ENCODE measurements at places on chromosomes 2 and 18.

DNA sequence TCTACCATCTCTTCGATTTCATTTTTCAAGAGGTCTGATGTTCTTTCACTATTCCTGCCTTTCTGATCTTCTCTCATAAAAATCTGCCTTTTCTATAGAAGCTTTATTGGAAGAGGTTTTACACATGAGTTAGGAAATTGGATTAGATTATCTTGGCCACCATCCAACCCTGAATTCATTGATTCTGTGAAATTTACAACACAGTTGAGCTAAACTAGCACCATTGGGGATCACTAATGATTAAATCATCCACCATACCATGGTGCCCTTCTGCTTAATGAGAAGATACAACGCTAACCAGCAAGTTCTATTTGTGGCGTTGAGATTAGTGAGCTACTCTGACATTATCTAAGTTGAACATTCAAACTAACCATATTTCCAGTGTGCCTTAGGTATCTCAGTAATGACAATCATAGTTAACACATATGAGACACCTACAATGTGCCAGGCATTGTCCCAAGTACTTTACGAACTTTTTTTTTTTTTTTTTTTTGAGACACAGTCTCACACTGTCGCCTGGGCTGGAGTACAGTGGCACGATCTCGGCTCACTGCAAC, 17.3 kb upstream of the LBH start:
- DNase-seq: no peak

- DNase-seq: no peak
Measured at GRCh38 chr2:175786471-175787124, 215.5 kb downstream of the LNPK start.

DNA sequence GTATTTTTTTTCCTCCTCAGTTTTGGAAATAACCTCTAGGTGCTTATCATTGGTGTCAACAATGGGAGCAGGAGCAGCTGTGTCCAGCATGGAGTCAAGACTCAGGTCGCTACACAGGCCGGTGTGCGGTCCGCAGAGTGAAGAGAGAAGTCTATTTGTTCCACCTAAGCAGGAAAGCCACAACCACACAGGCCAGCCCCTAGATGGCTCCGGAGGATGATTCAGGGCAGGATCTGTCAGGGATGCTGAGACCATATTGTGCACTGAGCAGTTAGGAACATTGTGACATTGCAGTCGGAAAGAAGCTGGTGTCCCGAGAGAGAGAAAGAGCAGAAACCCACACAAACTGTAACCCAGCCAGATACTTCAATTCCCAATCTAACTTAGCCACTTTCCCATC, 136.9 kb downstream of the GAREM1 start:
- DNase-seq: no peak

- DNase-seq: no peak
Measured at GRCh38 chr2:201249889-201250288, 10.4 kb upstream of the CASP8 start.

DNA sequence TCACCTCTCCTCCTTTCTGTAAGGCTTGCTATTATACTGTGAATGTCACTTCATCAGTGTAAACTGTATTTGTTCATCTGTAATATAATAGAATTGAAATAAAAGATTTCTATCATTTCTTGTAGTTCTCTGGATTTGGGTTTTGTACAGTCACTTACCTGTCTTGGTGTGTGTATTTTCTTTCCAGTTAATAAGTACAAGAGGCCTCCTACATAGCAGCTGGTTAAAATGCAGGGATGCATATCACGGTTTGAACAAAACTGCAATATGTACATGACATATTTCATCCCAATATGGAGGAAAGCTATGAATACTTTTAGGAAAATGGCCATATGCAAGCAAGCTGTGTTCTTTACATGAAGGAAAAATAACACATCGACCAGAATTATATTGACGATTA, 5.4 kb upstream of the STAT1 start:
- no peak for DNase-seq

DNA sequence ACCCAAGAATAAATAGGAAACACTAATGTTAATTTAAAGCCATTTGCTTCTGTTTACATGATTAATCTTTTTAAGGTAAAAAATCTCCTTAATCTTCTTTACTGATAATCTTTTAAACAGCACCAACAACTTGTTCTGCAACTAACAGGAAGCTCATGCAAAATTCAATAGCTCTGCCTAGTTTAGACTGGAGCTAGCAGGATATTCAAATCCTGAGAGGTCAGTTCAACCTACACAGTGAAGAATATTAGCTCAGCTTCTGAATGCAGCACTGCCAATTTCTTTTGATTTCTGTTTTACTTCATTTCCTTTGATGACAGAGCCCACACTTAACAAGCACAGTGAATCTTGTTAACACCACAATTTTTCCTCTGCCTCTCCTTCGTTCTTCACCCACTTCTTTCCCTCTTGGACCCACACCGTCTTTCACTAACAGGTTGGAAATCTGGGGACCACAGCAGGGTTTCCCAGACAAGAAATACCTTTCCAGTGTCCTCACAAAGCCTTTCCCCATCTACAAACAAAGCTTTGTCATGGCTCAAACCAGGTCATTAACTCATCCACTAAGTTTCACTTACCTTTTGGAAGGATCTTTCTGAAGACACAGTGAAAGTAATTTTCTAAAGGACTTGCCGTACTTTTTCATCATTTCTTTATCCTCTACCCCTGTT, 109.8 kb downstream of the STK39 start:
- DNase-seq: no peak

DNA sequence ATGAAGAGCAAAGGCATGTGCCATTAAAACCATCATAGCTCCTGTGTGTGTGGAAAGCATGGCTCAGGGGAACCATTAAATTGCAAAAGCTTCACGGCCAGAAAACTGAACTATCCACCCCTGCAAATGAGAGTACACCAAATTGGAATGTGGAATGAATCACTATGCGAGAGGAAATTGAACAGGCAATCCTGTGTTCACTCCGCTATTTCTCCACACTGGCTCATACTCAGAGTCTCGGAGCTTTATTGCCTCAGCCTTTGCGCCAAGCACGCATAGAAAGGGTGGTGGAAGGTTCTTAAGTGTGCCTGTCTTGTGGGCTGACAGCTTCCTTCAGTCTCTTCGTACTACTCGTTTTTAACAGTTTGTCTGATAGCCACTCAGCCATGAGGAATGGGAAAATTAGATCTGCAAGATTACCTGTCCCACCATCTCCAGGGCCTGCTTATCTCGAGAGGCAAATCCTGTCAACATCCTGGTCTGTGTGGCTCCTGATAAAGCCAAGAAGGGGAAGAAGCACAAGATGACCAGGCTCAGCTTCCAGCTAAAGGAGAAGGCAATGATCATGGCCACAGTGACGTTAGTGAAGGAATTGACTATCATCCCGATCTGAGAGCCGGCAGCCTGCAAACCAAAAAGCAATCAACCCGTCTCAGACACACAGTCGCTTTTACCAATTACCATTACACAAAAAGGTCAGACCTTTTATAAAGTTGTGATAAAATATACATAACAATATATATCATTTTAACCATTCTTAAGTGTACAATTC, 34.9 kb downstream of the G6PC2 start:
- no peak for DNase-seq

GRCh38 chr2:101200676-101201075, 49.5 kb upstream of the TBC1D8 start:
- DNase-seq: no peak

- no peak for DNase-seq
Measured at GRCh38 chr2:154400563-154401290, 297.8 kb upstream of the KCNJ3 start.

DNA sequence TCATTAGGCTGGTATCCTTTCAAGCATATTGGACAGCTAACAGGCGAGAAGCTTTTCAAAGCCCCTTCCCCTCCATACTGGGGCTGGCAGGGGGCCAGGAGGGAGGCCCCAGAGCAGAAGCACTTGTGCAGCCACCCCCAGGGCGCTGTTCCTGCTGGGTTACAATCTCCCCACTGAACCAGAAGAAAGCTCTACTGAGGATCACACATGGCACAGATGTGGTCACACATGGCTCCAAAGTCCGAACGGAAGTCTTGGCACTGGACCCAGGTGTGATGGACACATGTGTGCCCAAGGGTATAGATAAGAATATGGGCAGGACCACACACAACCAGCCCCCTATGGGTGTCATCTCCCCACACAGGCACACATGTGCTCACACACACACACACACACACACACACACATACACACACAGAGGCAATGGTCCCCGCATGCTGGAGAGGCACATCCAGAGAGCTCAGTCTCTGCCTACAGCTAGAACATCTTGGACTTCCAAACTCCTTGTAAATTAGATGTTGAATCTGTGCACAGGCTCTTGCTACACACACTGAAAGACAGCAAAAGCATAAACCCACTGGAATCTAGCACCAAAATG, 56.4 kb downstream of the TTC32 start:
- no peak for DNase-seq

DNA sequence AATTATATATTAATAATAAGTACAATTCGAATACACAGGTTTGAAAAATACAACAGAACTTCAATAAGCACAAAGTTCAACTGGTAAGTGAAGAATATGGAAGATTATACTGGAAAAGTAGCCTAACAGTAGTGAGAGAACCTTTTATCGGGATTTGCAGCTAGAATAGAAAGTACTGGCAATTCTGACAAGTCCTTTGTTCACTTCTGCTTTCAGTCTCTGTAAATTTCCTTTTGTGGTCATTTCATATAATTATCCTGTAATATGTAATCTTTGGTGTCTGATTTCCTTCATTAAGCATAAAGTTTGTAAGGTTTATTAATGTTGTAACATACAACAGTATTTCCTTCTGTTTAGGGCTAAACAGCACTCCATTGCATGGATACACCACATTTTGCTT, 67.2 kb downstream of the CUL3 start:
- DNase-seq: no peak

GRCh38 chr2:191947235-191947634, 100.3 kb upstream of the CAVIN2 start:
- DNase-seq: no peak

DNA sequence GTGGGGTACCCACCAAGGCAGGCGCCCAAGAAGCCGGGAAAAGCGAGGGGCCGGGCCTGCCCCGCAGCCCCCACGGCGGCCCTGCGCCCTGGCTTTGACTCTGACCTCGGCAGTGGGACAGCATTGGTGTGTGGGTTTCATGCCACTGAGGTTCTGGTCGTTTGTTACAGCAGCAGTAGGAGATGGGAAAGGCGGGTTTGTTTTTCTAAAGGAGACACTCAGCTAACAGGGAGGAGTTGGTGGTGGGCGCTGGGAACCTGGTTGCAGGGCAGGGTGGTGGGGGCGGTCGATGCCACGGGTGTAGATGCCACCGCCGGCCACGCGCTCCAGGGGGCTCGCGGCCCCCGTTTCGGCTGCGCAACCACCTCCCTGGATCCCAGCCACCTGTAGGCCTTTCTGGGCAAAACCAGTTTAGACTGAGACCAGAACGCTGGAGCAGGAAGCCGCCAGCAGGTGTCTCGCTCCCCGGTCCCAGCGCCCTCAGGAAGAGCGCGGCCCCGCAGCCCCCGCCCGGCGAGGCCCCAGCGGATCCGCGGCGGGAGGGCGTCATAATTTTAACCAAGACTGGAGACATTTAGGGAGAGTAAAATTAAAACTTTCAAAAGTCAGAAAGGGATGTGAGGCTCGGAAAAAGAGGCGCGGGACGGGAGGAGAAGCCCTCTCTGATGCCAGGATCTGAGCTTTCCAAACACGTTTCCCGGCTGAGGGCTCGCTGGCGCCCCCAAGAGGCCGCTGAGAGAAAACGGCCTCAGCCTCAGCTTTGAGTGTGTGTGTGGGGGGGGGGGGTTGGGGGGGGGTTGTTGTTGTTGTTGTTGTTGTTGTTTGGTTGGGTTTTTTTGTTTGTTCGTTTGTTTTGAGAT, 17.4 kb downstream of the CIDEA start:
- DNase-seq: no peak

DNA sequence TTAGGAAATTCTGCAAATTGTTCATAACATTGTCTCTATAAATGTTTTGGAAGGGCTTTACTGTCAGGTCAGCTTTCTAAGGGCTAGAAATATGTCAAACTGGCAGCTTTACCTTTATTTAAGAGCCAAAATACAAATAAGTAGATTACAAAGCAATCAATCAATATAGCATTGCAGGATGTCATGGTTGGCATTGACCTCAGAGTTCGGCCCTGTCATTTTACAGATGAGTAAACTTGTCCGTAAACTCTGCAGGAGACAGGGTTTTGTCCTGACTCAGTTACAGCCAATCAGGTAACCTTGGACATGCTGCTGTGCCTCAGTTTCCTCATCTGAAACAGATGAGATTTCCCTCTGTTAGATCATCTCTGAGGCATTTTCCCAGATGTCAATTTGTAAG, 25.9 kb upstream of the ZEB2 start:
- DNase-seq: no peak

DNA sequence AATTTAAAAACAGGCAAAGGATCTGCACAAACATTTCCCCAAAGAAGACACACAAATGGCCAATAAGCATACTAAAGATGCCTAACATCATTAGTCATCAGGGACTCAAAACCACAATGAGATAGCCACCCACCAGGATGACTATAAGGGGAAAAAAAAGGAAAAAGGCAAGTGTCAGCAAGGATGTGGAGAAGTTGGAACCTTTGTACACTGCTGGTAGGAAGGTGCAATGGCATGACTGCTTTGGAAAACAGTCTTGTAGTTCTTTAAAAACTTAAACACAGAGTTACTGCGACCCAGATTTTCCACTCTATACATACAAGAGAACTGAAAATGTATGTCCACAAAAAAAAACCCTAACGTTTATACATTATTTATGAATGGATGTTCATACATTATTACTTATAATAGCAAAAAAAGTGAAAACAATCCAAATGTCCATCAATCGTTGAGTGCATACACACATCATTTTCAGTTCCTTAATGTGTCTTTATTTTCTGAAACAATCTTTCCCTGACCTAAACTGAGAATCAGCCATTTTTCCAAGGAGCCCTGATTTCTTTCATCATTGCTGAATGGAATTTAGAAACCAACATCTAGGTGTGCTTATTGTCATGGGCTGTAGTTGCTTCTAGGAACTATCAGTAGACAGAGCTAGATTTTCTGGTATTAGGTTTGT, 64.7 kb upstream of the TLK1 start:
- no peak for DNase-seq

DNA sequence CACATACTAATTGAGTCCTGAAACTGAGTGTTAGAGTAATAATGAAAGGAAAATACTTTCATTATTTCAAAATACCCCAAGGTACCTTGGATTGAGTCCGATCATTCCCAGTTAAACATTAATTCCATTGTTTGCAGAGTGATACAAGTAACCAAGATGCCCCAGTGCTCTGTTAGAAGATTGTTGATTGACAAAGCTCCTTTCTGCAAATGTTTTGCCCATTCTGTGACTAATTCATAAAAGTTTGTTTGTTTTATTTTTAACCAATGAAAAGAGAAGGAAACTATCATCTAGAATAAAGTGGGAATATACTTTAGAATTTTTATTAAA, 124.0 kb downstream of the GULP1 start:
- DNase-seq: no peak

- DNase-seq: no peak
Measured at GRCh38 chr18:28584731-28585130, 407.8 kb upstream of the CDH2 start.

GRCh38 chr2:136118819-136119716, 1.1 kb upstream of the CXCR4 start:
- DNase-seq: no peak

DNA sequence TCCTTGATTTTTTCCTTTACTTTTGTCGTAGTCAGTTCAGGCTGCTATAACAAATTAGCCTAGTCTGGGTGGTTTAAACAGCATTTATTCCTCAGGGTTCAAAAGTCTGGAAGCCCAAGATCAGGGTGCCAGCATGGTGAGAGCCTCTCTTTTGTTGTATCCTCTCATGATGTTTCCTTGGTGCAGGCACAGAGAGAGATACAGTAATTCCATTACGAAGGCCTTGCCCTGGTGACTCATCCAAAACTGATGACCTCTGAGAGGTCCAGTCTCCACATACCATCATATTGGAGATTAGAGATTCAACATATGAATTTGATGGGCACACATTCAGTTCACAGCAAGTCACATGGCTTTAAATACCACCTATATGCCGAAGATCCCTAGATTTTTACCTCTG, 253.8 kb downstream of the CYRIA start:
- no peak for DNase-seq

All from chondrocyte (in vitro differentiated cells).